ENCODE measurements at places on chromosomes 2 and 18.
A peak's percentile ranks its signal among the peaks of the same experiment; 100 is the strongest.

DNA sequence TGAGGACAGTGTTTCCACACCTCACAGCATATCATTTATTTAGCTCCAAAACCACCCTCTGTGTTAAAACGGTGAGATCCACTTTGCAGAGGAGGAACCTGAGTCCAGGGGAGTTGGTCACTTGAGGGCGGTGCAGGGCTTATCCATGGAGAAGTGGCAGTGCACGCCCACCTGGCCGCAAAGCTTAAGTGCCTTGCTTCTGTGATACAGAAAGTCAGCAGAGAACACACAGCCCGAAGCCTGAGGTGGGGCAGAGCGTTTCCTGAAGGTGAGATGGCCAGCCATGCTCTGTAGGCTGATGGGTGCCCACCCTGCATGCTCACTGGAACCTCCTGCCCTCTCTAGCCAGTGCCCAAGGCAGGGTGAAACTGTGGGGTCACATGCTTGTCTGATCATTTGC is 87.3 kb downstream of the SH3RF3 start:
- DNase-seq, result no peak

DNA sequence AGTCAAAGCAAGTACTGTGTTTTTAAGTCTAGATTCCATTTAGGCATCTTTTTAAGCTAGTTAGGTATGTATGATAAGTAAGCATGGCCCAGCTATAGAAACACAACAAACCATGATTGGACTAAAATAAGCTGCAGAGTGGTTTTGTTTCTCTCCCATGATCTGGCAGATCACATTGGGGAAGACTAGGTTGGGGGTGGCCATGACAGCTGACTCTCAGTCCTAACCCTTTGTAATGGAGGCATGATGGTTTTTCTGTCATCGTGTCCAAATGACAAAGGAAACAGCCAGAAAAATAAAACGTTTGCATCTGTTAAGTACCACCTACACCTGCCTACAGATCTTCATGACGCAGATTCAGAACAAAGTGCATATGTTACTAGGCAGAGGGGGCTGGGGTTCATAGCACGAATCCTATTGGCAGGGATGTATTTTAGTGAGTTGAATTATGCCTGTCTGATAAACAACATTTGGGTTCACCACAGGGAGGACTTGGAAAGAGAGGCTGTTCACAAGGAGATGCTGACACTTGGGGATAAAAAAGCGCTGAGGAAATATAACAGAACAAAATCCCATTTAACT is 33.8 kb upstream of the GALNT5 start:
- no peak for DNase-seq

DNA sequence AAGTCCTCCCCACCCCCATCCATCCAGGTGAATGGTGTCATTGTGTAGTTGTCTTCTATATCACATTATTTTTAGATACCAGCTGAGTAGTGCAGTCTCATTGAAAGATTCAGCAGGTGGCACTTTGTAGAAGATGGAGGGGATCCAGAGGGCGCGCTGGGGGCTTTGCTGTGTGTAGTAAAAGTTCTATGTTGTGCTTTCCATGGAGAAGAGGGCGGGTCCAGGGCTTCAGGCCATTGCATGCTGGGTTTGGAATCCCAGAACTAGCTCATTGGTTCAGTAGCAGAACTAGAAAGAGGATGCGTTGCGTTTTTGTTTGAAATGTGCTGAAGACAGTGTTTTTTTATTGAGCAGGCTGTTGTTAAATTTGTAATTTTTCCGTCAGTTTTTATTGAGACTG is 120.0 kb downstream of the MAP4K4 start:
- DNase-seq, result no peak

GRCh38 chr2:227822416-227823003 is 8.9 kb downstream of the CCL20 start:
- no peak for DNase-seq

DNA sequence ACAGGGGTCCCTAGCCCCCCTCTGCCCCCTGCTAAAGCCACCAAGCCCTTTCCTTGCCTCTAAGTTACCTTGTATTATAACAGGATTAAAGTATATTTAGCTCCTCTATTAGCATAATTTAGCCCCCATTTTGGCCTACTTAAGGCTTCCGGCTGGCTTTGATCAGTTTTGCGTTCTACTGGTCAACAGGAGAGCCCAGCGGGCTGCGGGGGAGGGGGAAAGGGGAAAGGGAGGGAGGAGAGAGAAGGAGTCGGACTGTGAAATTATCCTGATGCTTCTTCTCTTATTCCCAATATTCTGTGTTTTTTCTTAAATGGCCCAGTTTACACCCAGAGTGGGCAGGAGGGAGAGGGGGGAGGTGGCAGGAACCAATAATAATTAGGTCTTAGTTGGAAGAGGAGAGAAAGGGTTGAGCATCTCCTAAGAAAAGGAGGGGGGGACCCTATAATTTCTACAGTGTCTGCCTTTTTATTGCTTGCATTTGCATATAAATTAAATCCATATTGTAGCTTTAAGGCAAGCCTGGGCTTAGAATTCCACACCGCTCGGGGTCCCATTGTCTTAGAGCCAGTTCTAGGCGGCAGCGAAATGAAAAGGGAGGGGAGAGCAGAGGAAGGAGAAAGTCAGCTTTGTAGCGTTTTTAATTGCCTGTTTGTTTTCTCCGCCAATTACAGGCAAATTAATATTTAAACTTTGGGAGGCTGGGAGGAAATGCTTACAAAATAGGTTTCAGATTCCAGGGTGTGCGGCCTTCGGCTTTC is 39.6 kb downstream of the EN1 start:
- no peak for DNase-seq

- no peak for DNase-seq
These were observed 553.3 kb upstream of the TNP1 start for GRCh38 chr2:217413193-217413592.

DNA sequence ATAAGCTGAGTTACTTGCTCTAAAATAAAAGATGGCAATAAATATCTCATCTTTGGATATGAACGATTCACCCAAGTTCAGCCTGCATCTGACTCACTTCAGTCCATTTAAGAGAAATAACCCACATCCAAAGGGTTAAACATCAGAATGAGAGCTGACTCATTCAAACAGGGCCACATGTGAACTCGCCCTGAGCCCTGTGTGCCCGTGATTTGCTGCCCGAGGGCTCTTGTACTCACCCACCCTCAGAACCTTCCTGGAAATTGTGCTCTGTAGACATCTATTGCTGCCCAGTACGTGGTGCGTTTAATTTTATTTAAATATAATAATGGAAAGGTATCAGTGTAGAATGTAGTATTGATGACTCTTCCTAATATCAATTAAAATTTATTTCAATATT is 66.9 kb upstream of the RBM44 start:
- no peak for DNase-seq

- no peak for DNase-seq
These were observed 41.3 kb downstream of the PSMG2 start for GRCh38 chr18:12744103-12744502.

- no peak for DNase-seq
These were observed 14.9 kb upstream of the FAP start for GRCh38 chr2:162258169-162258568.

DNA sequence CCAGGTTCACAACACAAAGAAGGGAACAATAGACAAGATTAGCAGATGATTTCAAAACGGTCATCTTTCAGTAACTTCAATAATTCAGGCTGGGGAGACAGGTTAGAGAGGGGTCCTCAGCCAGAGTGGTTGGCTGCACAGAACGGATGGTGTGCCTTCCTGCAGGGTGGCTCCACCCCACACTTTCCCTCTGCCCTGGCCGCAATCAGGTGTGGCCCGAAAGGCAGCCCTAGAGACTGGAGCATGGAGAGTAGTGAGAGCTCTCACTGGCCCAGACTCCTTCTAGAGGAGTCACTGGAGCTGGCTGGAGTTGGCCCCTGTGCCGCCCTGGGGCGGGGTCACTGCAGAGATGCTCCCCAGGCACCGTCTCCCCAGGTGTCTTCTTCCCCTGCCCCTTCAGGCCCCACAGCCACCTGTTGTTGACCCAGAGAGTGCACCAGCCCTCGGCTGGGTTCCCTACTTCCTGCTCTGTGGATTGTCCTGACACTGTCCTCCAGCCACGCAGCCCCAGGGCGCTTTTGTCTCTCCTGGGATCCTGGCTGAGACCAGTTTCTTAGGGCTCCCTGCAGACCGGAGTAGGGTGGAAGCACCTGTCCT is 126.8 kb downstream of the PXDN start:
- DNase-seq, result peak; percentile 72

- DNase-seq, result no peak
These were observed 43.0 kb upstream of the BCL11A start for GRCh38 chr2:60596411-60596810.

- no peak for DNase-seq
These were observed 571.9 kb downstream of the METTL4 start for GRCh38 chr18:1999387-1999786.

GRCh38 chr2:62222674-62223073 is 26.8 kb downstream of the B3GNT2 start:
- no peak for DNase-seq

DNA sequence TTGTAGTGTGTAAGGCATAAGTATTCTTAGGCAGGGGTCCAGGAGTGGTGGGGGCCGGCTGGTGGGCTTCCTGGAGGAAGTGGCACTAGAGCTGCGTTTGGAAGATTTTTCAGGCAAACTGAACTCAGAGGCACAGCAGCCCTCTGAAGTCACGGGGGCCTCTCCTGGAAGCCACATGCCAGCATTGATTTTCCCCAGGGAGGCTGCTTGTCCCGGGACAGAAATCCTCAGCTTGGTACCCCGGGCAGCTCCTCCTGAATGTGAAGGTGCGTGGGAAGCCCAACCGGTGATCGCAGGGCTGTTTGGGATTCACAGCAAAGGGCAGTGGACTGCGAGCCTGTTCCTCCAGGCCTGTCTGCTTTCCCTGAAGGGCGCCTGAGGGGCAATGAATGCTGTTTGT is 1.6 kb upstream of the PDIA6 start:
- no peak for DNase-seq

DNA sequence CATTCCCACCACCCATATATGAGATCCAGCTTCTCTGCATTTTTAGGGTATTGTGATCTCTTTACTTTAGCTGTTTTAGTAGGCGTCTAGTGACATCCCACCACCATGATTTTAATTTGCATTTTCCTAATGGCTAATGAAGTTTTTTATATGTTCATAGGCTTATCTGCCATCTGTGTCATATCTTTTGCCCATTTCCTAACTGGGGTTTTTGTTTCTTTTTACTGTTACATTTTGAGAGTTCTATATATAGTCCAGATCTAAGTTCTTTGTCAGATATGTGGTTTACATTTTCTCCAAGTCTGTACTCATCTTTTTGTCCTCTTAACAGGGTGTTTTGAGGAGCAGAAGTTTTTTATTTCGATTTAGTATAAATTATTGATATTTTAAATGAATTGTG is 39.6 kb downstream of the PTPN2 start:
- no peak for DNase-seq

- DNase-seq, result no peak
These were observed 5.9 kb downstream of the MFSD2B start for GRCh38 chr2:24015562-24016375.

DNA sequence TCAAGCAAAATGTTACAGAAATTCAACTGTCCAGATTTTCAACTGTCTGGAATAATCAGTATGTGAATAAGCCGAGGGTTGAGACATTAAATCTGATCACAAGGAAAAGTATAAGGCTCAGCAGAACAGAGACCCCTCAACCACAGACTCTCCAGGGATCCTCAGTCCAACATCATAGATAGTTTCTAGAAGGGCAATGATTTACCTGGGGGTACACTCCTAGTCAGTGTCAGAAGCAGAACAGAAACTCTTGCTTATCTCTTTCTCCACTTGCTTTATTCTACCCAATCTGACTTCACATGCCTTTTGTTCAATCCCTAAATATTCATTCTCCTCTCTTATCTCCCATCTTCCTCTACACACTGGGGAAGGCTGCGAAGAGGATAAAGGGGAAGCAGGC is 36.4 kb downstream of the ICOS start:
- no peak for DNase-seq

GRCh38 chr2:126429103-126429502 is 226.9 kb upstream of the GYPC start:
- DNase-seq, result no peak

GRCh38 chr2:72780477-72780876 is 45.4 kb downstream of the EXOC6B start:
- no peak for DNase-seq

- no peak for DNase-seq
These were observed 86.1 kb downstream of the MSH2 start for GRCh38 chr2:47488870-47489584.

- DNase-seq, result no peak
These were observed 418.0 kb downstream of the LRATD1 start for GRCh38 chr2:15050483-15050882.

GRCh38 chr2:105764059-105764458 is 19.3 kb downstream of the NCK2 start:
- no peak for DNase-seq

DNA sequence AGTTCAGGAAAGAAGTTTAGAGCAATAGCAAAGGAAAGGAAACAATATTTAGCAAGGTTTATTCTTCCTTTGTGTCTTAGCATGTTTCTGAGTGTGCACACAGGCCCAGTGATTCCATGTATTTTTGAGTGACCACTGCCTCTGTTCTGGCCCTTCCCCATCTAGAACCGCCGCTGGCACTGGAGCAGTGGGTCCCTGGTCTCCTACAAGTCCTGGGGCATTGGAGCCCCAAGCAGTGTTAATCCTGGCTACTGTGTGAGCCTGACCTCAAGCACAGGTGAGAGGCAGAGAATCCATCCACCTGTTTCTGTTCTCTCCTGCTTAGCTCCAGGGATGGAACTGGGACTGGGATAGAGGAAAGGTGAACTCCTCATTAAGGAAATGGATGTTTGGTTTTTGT is 2.4 kb downstream of the REG1A start:
- DNase-seq, result no peak

GRCh38 chr2:232723027-232723426 is 25.9 kb downstream of the GIGYF2 start:
- DNase-seq, result no peak

DNA sequence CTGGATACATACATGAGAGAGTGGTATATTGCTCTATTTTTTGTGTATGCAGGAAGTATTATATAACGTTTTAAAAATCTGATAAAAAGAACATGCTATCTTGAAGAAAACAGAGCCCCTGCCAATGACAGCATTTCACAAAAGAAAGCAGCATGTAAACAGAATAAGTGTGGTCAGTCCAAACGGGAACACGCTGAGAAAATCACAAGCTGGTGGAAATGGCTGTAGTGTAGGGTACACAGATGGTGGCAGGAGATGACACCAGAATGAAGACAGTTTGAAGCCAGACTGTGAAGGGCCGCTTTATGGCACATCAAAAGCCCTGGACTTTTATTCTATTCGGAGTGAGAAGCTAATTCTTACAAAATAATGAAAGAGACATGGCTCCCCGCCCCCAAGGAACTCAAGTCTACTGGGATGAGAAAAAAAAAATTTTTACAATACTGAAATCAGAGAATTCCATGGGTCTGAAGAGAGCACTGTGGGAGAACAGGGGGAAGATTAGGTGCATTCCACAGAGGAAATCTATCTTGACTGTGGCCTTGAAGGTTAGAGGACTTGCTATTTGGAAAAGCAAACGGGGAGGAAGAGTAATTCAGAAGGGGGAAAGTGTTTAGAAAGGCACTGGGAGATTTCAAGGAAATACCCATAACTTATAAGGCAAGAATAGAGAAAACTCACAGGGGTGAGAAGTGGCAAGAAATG is 217.7 kb upstream of the SMAD7 start:
- DNase-seq, result no peak

All from posterior cingulate gyrus (tissue), 11 donors.